ENCODE measurements at places on chromosomes 3 and 15.

- DNase-seq: no peak
Measured at GRCh38 chr3:2166552-2166951, 67.9 kb downstream of the CNTN4 start.

DNA sequence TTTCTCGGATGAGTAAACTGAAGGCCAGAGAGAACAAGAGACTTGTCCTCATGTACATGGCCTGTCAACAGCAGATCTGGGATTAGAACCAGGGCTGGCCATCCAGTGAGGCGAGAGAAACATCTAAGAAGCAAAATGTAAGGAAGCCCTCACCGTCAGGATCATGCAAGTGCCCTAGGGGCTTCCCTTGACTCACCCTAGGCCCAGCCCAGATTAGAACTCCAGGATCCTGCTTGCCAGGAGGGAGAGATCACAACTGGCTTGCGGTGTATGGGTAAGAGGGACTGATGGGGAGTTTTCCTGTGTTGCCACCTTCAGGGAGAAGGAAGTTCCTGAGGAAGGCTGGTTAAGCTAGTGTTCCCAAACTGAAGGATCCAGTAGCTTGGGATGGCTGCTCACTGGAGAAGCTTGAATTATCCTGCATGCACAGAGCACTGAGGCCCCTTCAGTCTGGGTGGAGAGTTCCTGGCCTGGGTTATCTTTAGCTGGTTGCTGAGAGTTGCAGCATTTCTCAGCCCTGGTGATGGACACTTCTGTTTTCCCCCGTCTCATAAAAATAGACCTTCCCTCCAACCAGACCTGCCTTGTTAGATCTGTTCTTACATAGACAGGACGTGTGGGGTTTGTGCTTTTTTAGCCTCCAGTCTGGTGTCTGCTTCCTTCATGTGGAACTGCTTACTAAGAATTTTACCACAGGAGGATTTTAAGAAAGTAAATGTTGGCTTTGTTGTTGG, 28.2 kb upstream of the XIRP1 start:
- DNase-seq: no peak

- no peak for DNase-seq
Measured at GRCh38 chr3:10473581-10474274, 31.7 kb downstream of the ATP2B2 start.

- no peak for DNase-seq
Measured at GRCh38 chr3:40770061-40770460, 245.3 kb downstream of the ZNF621 start.

DNA sequence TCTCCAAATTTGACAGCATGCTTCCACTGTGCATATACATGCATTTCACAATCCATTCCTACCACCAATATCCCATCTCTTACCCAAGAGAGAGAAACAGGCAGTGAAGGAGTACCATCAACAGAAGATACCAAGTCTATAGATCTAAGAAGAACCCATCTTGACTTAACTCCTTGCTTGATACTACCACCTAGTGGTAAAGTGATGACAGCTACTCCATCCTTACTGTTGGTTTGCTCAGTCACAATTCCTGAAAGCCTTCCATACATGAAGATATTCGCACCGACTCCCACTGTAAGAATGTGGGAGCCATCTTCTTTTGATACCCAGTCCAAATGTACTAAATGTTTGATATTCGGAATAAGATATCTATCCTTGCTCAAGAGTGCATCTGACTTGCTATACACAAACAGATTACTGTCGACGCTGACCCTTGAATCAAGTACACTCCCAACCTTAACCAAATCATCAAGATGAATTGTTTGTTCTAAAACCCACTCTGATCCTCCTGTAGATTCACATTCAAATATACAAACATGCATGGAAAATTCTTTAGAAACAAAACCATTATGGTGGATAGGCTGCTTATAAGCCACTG, 123.1 kb downstream of the DMXL2 start:
- no peak for DNase-seq

DNA sequence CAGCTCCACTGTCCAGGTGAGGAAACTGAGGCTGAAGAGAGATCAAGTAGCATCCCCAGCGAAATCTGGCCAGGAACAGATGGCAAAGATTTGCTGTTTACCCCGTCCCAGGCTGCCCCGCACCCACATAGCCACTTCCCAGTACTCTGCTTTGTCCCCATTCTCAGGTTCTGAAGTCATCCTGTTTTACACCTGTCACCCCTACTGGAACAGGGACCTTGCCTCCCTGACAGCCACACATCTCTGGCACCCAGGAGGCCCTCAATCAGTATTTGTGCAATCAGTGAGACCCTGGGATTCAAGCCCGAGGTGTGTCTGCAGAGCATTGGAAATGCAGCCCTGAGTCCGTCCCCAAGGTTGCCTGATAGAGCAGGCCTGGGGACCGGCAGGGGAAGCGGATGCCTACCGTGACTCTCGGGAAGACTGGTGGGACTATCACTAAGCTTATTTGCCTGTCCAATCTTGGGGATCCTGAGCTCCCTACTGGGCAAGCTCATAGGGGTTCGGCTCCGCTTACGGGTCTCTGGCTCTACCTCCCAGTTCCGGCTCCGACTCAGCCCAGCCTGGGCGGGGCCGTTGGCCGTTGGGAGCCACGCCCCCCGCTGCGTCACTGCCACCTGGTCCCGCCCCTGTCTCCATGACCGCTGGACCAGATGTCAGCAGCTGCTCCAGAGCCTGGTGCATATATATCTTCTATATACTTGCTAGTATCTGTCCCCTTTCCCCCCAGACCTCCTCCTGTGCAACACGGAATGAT, 17.5 kb upstream of the FANCD2 start:
- peak; percentile 56 for DNase-seq

DNA sequence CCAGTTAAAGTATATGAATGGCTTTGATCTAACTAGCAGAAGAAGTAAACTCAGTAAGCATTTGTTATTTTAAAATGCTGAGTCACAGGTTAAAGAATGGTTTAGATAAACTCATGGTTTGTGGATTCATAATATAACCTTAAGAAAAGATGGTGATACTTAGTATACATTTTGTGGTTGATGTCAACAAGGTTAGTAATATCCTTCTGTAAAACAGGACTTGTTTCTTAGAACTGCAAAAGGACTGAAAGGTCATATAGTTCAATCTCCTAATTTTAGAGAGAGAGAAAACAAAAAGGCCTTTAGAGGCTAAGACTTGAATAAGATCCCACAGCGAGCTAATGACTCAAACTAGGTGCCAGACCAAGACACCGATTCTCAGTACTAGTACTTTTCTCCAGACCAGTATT, 50.0 kb downstream of the STRIT1 start:
- no peak for DNase-seq

- peak; percentile 42 for DNase-seq
Measured at GRCh38 chr3:40505599-40506462, at the start of gene ZNF620. ZNF620 (plus strand) TSS chr3:40506039; CDS start chr3:40506353, 314 bp downstream.

DNA sequence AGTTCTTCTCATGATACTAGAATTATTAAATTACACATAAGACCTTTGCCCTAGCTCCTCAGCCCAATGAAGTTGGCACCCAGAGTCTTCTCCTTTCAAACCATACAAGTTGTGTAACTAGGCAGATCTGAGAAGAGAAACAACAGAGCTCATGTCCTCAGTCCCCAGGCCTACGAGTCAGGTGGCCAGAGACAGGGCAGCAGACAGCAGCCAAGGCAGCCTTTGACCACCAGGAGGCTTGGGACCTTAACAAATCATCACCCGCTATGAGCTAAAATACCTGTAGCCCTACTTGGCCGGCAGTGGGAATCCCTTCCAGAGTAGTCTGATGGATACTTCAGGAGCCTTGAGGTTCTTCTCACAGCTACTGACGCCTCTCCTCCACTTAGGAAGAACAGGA, 18.3 kb downstream of the STIMATE start:
- no peak for DNase-seq

DNA sequence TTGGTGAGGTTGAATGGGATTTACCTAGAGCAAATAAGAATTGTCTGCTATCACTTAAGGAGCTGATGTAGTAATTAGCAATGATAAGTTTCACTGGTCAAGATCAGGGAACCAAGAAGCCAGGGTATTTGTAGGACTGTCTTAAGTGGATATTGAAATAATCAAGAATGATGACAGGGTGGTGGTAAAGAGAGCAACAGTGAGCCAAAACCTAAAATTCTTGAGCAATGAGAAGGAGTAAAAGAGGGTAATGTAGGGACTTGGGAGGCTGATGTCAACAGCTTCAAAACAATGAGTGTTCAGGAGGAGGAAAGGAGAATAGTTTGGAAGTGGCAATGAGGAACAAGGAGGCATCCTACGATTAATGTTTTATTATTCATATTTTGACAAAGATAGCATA, 31.5 kb upstream of the SLC2A2 start:
- DNase-seq: no peak

DNA sequence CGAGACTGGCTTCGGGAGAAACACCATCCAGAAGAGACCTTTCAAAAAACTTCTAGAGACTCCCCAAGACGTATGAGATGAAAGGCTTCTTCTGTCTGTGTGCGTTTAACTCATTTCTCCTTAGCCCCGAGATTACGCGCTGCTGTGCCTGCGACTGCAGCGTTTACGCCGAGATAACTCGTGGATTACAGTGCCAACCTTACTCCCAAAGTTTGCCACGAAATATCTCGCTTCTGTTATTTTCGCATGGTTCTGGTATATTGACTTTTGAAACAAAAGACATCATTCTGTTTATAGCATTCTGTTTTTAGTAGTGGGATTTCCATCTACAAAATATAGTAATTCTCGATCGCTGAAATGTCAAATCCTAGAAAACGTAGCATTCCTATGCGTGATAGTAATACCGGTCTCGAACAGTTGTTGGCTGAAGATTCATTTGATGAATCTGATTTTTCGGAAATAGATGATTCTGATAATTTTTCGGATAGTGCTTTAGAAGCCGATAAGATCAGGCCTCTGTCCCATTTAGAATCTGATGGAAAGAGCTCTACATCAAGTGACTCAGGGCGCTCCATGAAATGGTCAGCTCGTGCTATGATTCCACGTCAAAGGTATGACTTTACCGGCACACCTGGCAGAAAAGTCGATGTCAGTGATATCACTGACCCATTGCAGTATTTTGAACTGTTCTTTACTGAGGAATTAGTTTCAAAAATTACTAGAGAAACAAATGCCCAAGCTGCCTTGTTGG, 467 bp downstream of the PGBD4 start:
- no peak for DNase-seq

DNA sequence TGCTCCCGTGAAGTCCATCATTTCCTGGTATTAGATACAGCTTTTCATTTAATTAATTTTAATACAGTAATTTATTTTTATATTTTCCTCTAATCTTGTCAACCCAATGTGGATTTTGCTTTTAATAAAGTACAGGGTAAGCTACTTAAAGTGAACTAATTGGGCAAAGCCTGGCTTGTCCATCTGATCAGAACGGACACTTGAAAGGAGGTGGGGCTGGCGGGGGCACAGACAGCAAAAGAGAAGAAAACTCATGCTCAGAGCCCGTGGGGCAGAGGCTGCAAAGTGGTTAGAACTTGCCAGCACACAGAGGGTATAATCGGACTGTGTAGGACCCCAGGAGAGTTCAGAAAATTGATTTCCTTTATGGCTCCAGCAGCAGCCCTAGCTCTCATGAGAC, 443.1 kb upstream of the MDFIC2 start:
- DNase-seq: no peak

DNA sequence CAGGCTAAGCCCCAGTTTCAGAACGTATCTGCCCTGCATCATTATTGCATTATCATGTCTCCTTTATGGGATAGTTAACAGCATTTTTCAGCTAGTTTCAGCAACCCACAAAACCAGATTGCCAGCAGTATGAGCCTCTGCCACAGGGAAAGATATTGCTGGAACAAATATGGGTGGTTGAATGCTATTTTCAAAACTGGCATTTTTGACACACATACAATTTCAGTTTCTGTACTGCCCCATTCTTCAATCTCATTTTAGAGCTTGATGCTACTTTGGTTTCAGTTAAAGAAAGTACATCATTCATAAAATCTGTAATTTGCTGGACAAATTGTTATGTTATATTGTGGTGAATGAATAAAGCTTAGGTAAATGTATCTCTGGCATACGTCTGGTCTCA, 1037.5 kb downstream of the NAALADL2 start:
- DNase-seq: no peak

DNA sequence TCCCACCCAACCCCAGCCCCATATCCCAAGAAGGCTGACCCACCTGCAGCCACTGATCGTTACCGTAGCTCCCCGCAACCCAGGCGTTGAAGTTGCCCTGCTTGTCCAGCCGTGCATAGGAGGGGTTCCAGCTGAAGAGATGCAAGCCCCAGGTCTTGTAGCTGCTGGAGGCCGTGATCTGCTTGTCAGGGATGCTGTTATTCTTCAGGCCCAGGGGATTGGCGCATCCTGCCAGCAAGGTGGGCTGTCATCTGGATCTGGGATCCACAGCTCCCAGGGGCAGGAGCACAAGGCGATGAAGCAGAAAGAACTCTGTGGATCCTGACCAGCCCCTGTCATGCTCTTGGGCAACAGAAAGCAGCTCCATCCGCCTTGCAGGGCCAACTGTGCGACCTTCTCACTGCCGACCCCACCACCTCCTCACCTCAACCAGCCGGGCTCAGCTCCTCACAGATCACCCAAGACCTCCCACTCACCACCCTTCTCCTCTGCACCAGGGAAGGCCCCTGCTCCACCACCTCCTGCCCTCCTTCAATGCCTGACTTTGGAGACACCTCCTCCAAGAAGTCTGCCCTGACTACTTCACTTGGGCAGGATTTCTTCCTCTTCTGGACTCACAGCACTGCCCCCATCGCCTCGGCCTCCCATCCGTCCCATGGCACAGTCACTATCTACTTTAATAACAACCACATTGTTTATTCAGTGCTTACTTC, 6.3 kb upstream of the HAPLN3 start:
- DNase-seq: no peak

- DNase-seq: no peak
Measured at GRCh38 chr3:8128686-8129085, 372.9 kb upstream of the LMCD1 start.

GRCh38 chr3:154121701-154122551, 736 bp downstream of the ARHGEF26 start:
- DNase-seq: no peak

GRCh38 chr3:191523148-191523547, 62.2 kb downstream of the PYDC2 start:
- no peak for DNase-seq

DNA sequence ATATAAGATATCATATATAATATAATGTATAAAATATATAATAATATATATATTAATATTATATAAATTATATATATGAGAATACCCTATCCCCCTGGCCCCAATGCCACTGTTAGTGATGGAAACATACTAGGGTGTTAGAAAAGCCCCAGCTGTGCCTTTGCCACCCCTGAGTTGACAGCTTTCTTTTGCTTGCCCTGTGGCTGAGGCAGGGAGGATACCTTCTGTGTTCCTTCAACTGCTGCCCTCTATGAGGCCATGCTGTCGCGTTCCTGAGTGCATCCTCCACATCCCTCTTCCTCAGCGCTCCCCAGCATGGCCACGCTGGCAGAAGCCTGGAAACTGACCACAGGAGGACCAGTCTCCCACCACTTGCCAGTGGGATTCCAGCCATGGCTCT, 26.3 kb downstream of the FAN1 start:
- no peak for DNase-seq

All from stimulated activated CD8-positive, alpha-beta memory T cell treated with anti-CD3 and anti-CD28 coated beads, Interleukin-4, amount 100 ng/mL, for 1 hour (primary cell).